ENCODE measurements at places on chromosomes 6 and 20.

DNA sequence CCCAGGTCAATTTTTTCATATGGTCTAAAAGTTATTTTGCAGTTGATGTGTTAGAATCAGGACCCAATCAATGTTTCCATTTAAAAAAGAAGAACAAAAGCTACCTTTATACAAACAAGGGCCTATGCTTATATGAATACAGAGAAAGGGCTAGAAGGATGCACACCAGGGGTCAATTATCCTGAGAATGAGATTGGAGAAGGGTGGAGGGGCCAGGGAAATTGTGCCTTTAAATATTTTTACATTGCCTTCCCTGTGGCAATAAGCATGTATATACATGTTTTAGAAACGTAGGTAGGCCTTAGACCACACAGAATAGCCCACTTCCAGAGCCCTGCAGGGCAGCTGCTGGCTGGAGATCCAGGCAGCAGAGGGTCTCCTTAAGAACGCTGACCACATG is 12.7 kb downstream of the EXOC2 start:
- DNase-seq = no peak

DNA sequence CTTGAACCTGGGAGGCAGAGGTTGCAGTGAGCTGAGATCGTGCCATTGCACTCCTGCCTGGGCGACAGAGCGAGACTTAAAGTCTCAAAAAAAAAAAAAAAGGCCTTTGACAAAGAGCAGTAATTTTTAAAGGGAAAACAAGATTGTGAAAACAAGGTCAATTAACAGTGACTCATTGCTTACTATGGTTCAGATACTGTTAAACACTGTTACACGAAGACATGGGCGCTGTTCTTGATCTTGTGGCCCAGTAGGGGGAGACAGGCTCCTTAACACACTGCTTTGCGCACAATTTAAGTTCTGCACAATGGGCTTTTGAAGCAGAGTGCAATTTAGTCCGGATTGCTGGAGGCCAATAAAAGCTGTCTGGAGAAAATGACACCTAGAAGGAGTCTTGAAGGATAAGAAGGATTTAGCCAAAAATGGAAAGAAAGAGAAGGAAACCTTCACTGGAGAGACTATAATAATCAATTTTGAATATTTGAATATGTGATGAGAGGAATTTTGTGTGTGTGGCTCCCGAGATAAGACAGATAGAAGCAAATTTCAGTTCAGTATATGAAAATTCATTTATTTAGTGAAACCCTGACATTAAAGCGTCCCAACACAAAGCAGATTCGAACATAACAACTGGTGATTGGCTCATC is 6.0 kb upstream of the LATS1 start:
- no peak for DNase-seq

DNA sequence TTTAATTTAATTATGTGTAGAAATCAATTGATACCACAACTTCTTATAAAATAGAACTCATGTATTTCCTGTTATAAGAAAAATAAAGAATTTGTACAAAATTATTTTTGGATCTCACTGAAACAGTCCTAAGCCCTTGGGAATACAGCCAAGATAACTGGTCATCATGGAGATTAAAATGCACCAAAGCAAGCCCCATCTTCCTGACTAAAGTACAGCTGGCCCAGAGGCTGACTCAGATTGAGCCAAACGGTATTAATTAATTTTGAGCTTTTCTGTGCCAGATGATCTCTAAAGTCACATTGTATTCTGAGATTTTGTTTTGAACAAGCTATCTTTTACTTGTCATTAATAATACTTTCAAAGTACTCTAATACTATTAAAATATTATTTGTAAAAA is 978.5 kb downstream of the TBC1D32 start:
- no peak for DNase-seq

DNA sequence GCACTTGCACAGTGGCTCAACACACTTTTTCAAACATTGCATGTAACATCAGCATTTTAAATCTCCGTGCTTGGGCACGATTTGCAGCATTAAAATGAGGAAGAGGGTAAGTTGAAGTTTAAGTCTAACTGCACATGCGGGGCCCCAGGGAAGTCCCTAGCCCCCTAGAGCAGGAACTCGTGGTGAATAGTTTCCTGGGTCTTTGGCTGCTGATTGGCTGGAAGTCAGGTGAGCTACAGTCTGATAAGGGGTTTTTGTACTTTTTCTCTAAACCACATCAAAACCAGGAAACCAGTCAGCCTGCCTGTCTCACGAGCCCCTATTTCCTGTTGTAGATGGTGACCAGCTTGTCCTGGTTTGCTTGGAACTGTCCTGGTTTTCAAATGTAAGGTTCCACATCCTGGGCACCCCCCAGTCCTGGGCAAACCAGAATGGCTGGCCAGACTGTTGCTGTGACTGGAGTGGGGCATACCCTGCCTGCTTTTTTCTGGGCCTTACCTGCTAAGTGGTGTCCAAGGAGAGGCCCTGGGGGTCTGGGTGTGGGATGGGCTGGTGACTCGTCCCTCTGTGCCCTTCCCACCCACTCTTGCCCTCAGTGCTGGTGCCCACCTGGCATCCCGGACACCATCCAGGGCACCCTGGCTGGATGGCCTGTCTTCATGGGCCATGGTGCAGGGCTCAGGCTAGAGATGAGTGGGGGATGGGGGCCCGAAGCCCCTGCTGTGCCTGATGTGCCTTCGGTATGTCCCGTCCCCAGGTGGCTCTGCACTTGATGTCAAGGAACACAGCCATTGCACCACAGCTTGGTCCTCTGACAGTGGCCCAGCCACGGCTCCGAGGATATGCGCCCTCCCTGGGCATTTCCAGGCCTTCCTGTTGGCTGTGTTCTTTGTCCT is 31.8 kb downstream of the SUN5 start:
- DNase-seq = peak; percentile 57

GRCh38 chr6:140921366-140922226 is 1211.1 kb upstream of the GJE1 start:
- no peak for DNase-seq

- DNase-seq = no peak
Observed at GRCh38 chr6:106452628-106453027, 92.1 kb downstream of the CRYBG1 start.

GRCh38 chr20:36116807-36117441 is 37.6 kb upstream of the EPB41L1 start:
- DNase-seq = no peak

- no peak for DNase-seq
Observed at GRCh38 chr6:45644720-45645119, 267.0 kb upstream of the SUPT3H start.

DNA sequence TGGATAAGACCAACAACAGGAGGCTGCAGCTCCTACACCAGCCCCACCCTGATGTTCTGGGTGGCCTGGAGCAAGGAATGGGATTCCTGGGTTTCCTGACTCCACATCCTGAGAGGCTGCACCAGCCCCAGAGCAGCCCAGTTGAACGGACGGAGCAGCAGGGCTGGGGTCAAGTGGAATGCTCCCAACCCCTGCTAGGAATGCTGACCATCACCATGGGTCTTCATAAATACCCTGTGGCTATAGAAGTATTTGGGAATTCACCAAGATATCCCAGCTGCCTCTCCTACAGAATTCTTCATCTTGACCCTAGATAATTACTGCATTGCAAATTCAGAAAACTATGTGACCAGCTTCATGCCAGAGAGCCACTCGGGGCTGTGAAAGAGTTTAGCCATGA is 180.3 kb downstream of the THBS2 start:
- DNase-seq = no peak

- no peak for DNase-seq
Observed at GRCh38 chr20:49701241-49701790, 12.4 kb downstream of the B4GALT5 start.

Measured in activated B cell treated with CpG ODN at 0.5 μM for 24 hours (primary cell).